Stimulated activated CD8-positive, alpha-beta memory T cell treated with anti-CD3 and anti-CD28 coated beads, Interleukin-7, amount 100 ng/mL, for 1 hour (primary cell): ENCODE measurements at places on chromosomes 16 and 17.

GRCh38 chr16:89556750-89557689, 3.5 kb upstream of the RPL13 start:
- DNase-seq, result peak; percentile 69

DNA sequence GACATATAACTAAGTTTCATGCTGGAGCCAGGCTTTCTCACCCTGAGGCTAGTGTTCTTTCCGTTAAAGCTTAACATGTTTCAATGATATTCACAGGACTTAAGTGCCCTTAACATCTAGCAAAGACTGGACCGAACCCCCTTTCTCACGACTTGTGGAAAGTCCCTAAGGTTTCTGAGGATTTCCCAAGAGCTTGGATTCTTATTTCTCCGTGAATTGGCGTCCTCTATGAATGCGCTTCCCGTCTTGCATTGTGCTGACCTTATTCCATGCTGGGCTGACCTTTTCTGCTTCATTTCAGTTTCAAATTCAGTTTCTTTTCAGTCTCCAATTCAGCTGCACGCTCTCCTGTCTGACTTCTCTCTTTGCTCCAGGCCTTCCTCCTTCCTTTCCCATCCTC, 206.4 kb downstream of the HS3ST3A1 start:
- DNase-seq, result no peak

- no peak for DNase-seq
Measured at GRCh38 chr16:87575027-87575804, 27.1 kb upstream of the JPH3 start.

DNA sequence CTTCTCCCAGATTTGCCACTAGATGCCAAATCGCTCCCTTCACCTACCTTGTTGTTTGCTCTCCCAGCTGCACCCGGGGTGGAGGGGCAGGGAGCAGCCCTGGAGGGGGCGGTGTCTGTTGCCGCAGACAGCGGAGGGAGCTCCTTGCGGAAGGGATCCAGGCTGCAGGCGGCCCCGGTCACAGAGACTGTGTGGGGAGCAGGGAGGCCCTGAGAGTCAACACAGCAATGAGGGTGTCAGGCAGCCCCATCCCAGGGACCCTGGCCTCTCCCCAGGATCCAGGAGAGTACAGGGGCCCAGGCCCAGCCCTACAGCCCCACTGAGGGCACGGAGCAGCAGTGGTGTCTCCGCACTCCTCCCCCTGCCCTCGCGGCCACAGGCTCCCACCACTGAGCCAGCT, 50.5 kb upstream of the CHMP6 start:
- DNase-seq, result no peak

- DNase-seq, result no peak
Measured at GRCh38 chr16:30574678-30575077, 3.2 kb upstream of the ZNF688 start.

DNA sequence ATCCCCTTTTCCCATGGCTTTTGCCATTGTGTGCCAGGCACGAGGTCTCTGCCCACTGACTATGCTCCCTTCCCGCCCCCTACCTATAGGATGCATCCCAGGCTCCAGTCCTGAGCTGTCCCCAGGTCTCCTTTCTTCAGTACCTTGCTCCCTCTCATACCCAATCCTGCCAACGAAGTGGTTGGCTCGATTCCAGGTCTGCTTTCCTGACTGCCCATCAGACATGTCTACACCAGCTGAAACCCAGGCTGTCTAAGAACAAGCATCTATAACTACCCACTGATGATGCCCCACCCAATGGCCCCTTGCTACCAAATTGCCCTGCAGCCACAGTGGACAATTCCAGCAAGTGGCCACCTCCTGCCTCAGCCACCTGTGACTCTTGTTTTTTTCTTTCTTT, 479.1 kb downstream of the SOX9 start:
- no peak for DNase-seq

GRCh38 chr17:32493976-32494513, 7.3 kb downstream of the CDK5R1 start:
- no peak for DNase-seq

- no peak for DNase-seq
Measured at GRCh38 chr16:12387786-12388185, 411.3 kb downstream of the SNX29 start.

DNA sequence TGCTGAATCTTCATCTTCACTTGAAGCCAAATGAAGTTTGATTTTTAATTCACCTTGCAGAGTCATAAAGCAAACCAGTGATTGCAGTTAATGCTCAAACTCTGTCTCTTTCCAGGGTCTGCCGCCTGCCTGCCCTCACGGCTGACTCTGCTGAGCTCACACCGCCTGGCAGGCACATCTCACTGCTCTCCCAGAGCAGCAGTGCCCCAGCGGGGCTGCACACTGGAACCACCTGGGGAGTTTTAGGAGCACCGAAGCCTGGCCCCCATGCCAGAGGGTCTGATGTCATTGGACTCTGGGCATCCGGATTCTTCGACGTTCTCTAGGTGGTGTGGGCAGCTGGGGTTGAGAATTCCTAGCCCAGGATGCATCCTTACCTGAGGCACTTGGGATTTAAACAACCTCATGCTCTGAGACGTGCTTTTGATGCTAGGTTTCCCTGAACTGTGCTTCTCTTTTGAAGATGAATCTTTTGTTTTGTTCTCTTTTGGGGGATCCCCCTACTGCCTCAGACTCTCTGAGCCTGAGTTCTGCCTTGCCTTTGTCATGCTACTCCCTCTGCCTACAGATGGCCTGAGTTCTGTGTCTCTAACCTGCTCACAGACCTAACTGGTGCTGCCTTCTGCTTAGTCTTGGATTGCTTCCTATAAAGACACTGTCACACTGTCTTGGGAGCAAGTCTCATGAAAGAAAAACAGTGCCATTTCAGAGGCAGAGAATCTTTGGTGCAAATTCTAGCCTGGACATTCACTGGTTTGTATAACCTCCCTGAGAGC, 438.1 kb upstream of the CCL2 start:
- no peak for DNase-seq

DNA sequence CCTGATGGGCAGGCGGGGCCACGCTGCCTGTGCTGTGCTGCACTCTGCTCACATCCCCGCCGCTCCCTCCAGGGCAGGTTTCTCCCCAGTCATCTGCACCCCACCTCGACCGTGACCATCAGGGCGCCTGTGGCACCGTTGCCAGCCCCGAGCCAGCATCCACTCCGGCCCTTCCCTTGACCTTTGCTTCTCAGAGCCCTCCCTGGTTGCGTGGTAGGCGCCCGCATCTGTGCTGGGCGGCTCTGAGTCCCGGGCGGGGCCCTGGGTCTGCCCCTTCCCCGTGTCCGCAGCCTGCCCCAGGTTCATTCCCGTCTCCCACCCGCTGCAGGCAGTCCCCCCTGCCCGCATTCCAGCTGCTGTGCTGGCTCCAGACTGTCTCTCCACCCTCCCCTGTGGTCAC, 33.2 kb downstream of the ZNF750 start:
- DNase-seq, result no peak

DNA sequence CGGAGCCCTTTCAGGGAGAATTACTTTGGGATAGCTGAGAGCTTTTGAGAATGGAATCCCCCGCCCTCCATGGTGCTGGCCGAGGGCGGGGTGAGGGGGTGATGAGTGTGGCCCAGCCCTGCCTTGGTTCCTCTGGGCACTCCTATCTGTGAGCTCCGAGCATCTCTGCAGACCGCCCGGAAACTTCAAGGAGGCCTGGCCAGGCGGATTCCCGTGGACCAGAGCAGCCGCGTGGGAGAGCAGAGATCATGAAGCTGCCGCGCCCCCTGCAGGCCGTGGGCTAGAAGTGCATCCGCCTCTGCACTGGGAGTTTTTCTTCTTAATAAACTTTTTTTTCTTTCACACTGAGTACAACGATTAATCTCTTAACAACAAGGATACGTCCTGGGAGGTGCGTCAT, 392.9 kb upstream of the EEF2KMT start:
- no peak for DNase-seq

- DNase-seq, result no peak
Measured at GRCh38 chr17:45287526-45288500, 25.9 kb upstream of the SPATA32 start.

DNA sequence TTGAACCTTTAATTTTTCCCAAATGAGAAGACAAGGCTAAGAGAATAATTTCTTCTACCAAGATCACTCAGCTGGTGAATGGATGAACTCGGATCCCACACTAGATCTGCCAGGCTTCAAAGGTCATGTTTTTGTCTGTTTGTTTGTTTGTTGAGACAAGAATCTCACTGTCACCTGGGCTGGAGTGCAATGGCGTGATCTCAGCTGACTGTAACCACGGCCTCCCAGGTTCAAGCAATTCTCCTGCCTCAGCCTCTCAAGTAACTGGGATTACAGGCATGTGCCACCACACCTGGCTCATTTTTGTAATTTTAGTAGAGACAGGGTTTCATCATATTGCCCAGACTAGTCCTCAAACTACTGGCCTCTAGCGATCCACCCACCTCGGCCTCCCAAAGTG, 6.6 kb downstream of the ZNF19 start:
- DNase-seq, result no peak

- DNase-seq, result no peak
Measured at GRCh38 chr17:69547947-69548346, 133.4 kb downstream of the MAP2K6 start.

DNA sequence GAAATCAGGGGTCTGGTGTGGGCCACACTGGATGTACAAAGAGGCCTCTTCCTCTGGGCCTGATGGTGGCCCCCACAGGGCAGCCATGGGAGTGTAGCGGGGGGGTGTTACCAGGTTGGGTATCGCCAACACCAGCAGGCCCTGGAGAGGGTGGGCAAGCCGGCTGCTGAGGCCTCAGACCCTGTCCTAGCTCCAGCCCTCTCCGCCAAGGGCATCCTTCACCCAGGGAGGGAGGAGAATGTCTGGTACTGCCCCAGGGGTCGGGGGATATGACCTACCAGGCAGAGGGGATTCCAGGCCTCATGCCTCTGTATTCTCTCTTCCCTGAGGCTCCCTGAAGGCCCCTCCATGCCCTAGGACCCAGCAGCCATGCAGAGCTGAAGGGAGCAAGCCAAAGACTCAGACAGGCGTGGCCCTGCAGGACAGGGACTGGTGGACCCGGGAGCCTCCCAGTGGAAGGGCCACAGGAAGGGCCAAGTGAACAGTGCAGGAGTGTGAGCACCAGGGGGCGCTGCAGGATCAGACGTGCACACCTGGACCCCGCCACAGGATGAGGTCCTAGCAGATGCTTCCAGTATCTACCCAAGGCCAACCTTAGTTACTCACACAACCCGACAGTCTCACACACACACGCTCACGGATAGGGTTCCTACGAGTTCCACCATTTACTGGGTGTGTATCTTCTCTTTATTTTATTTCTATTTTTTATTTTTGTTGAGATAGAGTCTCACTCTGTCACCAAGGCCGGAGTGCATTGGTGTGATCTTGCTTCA, 10.9 kb upstream of the CES4A start:
- peak; percentile 73 for DNase-seq
